ENCODE measurements at places on chromosomes 2 and 18.
A peak's percentile ranks its signal among the peaks of the same experiment; 100 is the strongest.

DNA sequence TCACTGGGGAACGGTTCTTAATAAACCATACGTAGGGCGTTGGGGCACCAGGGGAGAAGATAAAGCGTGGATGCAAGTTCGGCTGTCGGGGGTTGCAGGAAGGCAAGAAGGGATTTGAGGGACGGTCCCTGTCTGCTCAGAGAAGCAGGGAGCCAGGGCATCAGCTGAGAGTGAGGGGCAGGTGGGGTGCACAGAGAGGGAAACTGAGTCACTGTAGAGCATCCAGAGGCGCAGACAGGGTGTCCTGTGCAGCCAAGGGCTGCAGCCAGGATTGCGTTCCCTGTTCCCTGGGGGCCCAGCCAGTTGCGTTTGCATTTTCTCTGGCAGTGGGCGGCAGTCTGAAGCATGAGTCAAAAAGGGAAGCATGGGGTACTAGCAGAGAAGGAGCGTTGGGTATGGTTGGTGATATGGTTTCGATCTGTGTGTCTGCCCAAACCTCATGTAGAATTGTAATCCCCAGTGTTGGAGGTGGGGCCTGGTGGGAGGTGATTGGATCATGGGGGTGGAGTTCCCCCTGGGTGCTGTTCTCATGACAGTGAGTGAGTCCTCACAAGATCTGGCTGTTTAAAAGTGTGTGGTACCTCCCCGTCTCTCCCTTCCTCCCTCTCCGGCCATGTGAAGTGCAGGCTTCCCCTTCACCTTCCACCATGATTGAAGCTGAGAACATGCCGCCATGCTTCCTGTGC lies 202.9 kb downstream of the NDUFA10 start:
- DNase-seq, result no peak

- DNase-seq, result no peak
Measured at GRCh38 chr2:15385184-15385583, 175.9 kb downstream of the NBAS start.

- DNase-seq, result no peak
Measured at GRCh38 chr2:156845806-156846558, 409.8 kb downstream of the GPD2 start.

- no peak for DNase-seq
Measured at GRCh38 chr2:172849519-172850217, 114.0 kb downstream of the RAPGEF4 start.

GRCh38 chr18:29309366-29309765 lies 1132.4 kb upstream of the CDH2 start:
- DNase-seq, result no peak

- peak; percentile 75 for DNase-seq
Measured at GRCh38 chr2:101806123-101806522, 108.6 kb downstream of the MAP4K4 start.

GRCh38 chr2:148161909-148162435 lies 141.1 kb downstream of the MBD5 start:
- no peak for DNase-seq

- DNase-seq, result peak; percentile 63
Measured at GRCh38 chr2:11411768-11412448, 54.1 kb downstream of the E2F6 start.

DNA sequence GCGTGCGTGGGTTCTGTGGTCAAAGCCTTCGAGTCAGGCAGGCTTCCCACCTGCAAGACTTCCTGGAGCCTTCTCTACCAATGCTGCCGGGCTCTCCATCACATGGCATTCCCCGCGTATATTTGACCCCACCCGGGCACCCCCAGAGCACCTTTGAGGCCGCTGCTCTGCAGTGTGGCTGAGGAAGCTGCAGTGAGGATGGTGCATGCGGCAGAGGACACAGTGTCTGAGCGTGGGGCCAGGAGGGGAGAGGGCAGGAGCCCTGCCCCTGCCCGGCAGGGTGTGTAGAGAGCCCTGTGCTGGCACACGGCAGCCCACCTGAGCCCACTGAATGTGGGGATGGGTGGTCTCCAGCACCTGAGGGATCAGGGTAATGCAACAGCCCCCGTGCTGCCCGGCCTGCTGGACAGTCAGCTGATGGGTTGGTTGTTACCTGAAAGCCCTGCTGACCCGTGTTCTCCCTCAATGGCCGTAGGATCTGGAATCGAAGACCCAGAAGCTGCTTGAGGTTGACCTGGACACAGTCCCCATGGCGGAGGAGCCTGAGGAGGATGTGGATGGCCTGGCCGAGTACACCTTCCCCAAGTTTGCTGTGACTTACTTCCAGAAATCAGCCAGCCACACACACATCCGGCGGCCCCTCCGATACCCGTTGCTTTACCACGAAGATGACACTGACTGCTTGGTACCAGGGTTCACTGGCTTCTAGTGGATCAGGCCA lies 36.8 kb upstream of the GPR17 start:
- no peak for DNase-seq

DNA sequence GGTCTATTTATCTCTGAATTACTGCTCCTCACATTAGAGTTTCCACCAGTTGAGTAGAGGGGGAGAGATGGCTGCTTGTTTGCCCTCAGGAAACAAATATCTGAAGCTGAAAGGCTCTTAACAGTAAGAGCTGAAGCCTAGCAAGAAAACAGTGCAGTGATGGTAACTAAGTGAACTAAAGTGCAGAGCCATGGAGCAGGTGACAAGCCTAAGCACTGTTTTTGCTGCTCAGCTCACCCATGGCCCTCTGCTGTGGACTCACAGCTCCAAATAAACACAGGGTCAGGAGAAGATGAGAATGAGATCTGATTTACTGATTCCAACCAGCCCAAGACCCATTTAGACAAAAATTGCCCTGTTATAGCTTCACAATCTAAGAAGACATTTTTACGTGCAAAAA lies 118.4 kb downstream of the ETAA1 start:
- no peak for DNase-seq
